ENCODE measurements at places on chromosomes 11 and 22.

GRCh38 chr11:128615076-128615475 lies 27.7 kb upstream of the ETS1 start:
- DNase-seq, result no peak

- DNase-seq, result no peak
These were observed 8.2 kb downstream of the ATG2A start for GRCh38 chr11:64908766-64909165.

- no peak for DNase-seq
These were observed 66.4 kb downstream of the APOL5 start for GRCh38 chr22:35783943-35784614.

- no peak for DNase-seq
These were observed 269.3 kb upstream of the ANO3 start for GRCh38 chr11:26062660-26063059.

DNA sequence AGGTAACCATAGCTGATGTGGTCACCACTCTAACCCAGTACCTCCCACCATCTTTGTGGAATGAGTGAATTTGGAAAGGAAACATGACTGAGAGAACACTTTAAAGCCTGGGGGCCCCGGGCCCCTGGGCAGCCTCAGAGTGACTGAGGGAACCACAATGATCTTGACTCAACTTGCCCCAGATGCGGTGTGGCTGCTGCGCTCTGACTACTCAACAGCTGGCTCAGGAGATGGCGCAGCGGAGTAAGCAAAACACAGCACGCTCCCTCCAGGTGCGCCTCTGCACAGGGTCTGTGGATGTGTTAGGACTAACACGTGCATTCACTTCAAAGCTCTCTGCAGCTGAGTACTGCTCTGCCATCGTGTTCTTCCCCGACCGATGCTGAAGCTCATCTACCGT lies 5.9 kb downstream of the RNF215 start:
- DNase-seq, result no peak

DNA sequence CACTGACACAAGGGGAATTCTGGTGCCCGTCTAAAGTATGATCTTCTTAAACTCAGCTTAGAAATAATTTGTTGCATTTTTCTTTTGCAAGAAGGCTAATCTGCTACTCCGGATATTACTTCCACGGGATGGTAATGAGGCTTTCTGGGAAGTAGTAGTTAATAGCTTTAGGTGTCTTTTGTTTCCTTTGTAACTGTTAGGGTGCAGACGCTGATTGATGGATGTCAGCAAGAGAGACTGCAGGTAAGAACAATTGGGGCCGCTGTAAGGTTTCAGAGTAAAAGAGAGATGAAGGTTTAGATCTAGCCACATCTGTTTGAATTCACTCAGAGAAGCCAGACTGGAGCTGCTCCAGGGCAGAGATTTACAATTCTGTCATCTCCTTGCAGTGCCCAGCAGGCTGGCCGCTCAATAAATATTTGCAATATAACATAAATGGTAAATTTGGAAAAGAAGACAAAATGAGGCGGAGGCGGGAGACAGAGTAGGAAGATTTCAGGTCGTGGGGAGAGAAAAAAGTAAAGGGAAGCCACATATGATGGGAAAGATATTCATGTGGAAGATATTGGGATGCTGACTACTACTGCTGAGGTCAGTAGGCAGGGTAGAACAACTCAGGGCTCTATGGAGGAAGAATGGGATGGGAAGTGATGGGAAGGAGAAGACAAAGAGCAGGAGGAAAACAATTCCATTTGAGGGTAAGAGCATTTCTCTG lies 320.5 kb downstream of the AASDHPPT start:
- DNase-seq, result no peak

- DNase-seq, result no peak
These were observed 81.2 kb downstream of the KIF18A start for GRCh38 chr11:28026634-28027290.

GRCh38 chr22:45880716-45881523 lies 96.0 kb downstream of the WNT7B start:
- no peak for DNase-seq

GRCh38 chr11:3152471-3153110 lies 12.5 kb downstream of the OSBPL5 start:
- DNase-seq, result no peak

DNA sequence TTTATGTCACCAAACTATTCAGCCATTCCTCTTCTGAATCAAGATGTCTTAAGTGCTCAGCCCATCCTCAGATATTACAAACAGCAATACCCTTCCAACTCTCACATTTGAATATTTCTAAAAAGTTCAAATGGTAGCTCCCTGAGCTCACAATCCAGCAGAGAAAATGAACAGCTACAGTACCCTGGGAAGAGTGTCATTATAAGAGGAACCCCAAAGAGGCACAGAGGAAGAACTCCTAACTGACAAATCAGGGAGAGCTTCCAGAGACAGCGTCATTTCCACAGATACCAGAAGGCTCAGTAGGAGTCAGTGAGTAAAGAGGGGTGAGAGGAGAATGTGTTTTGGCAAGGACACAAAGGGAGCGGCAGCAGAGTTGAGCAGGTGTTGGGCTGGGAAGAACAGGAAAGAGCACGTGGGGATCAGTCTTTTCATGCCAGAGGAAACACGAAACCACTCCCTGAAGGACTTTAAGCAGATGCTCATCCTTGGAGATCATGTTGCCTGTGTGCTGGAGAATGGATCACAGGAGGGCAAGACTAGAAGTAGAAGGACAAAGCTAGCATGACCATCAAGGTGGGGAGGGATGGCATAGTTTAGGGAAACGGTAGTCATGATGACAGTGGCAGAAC lies 4.3 kb downstream of the CLTCL1 start:
- DNase-seq, result no peak

DNA sequence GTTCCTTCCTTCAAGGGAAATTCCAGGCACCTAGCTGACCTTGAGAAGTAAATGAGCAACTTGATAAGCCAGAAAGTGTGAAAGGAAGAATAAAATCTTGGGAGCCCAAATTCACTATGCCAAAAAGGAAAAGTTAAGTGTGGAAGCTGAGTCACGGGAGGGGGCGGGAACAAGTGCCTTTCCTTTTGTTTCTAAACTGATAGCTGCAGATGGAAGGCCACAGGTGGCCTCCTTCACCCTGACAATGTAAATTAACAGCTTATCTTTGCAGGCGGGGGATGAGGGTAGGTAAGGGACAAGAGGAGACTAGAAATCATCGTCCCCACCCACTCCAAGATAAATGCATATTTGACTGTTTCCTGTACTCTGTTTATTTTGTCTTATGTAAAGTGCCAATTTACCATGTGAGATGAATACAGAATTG lies 36.4 kb upstream of the TREH start:
- no peak for DNase-seq

- no peak for DNase-seq
These were observed 19.6 kb upstream of the OR8D2 start for GRCh38 chr11:124339396-124340141.

All from CD4-positive, alpha-beta T cell treated with Interleukin-15 for 4 hours (primary cell).